Activated CD8-positive, alpha-beta T cell treated with anti-CD3 and anti-CD28 coated beads for 36 hours (primary cell): ENCODE measurements at places on chromosomes 11 and 22. TPM values are rescaled to one million over a fixed set of nuclear protein-coding genes. Genes with fewer than 3 reads are reported as not detected.
A peak's percentile ranks its signal among the peaks of the same experiment; 100 is the strongest.

DNA sequence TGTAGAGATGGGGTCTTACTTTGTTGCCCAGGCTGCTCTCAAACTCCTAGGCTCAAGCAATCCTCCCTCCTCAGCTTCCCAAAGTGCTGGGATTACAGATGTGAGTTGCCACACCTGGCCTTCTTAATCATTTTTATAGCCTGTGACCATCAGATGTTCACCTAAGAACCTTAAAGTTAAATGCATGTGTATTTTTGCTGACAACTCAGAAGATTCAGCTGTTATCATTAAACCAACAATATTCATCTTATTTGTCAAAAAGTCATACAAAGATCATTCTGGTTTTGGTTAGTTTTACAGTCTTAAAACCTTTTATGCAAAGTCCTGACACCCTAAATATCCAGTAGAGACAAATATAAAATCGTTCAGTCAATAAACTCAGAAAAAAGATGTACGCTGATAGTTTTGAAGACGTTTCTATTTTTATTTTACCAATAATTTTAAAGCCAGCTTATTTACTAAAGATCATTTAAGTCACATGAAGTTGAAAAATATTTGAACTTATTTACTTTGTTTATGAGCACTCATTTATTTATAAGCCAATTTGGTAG, 22.2 kb downstream of the CLDN5 start:
- no peaks in the 10 kb centered on the region for H3K27me3 ChIP-seq
- H3K4me1 ChIP-seq, result peaks cover 15% of the 10 kb centered on the region
- no peak overlapping the region for H3K4me3 ChIP-seq
- H3K36me3 ChIP-seq, result peaks cover 57% of the 10 kb centered on the region
- no peak overlapping the region for H3K27ac ChIP-seq

- H3K36me3 ChIP-seq, result peaks cover 39% of the 10 kb centered on the region
- H3K27me3 ChIP-seq, result no peaks in the 10 kb centered on the region
- no peak for DNase-seq
- H3K4me1 ChIP-seq, result no peaks in the 10 kb centered on the region
- no peak overlapping the region for H3K4me3 ChIP-seq
Measured at GRCh38 chr11:72009156-72009555, 10.4 kb downstream of the IL18BP start.

GRCh38 chr11:127805771-127806170, 781.6 kb downstream of the ETS1 start:
- H3K36me3 ChIP-seq, result no peaks in the 10 kb centered on the region
- no peak overlapping the region for H3K27ac ChIP-seq

GRCh38 chr22:31082606-31083376, 1.7 kb downstream of the SMTN start:
- H3K27me3 ChIP-seq, result no peaks in the 10 kb centered on the region
- peaks cover 25% of the 10 kb centered on the region for H3K4me1 ChIP-seq
- peak; percentile 88 for DNase-seq
- H3K36me3 ChIP-seq, result peaks cover 4% of the 10 kb centered on the region

DNA sequence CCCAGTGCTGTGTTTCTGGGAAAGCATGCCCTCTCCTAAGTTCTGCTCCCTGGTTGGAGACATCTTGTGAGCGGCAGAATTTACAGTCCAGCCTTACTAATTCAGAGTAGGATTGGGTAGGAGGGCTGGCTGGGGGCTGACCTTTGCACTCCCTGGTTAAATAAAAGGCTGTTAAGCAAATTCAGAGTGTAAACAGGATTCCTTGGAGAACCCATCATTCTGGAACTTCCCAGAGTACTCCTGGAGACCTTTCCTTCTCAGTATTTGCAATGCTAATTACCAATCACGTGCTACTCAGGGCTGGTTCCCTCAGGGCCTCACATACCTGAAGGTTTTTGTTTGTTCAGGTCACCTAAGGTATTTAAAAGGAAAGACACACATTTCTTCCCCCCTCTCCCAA, 340.2 kb downstream of the TBC1D22A start:
- peaks cover 6% of the 10 kb centered on the region for H3K4me1 ChIP-seq
- H3K4me3 ChIP-seq, result no peak overlapping the region
- no peak overlapping the region for H3K27ac ChIP-seq
- H3K36me3 ChIP-seq, result peaks cover 10% of the 10 kb centered on the region
- DNase-seq, result no peak

DNA sequence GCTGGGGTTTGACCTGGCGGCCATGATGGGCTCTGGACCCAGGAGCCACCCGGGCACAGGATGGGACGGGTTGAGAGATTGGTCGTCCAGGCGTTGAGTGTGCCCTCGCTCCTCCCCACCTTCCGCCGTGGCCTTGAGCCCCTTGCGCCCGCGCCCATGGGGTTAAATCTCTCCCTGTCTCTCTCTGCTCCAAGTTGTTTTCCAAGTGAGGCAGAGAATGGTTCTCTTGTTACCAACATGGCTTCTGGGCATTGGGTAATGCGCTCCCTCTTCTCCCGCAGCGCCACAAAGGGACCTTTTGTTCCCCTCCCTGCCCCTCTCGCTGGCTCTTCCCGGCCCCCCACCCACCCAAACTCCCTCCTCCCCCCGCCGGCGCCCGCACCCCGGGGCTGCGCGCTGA, 18.8 kb upstream of the PICK1 start:
- no peak overlapping the region for H3K4me3 ChIP-seq
- H3K4me1 ChIP-seq, result no peaks in the 10 kb centered on the region
- no peaks in the 10 kb centered on the region for H3K27me3 ChIP-seq
- no peaks in the 10 kb centered on the region for H3K36me3 ChIP-seq
- no peak overlapping the region for H3K27ac ChIP-seq

DNA sequence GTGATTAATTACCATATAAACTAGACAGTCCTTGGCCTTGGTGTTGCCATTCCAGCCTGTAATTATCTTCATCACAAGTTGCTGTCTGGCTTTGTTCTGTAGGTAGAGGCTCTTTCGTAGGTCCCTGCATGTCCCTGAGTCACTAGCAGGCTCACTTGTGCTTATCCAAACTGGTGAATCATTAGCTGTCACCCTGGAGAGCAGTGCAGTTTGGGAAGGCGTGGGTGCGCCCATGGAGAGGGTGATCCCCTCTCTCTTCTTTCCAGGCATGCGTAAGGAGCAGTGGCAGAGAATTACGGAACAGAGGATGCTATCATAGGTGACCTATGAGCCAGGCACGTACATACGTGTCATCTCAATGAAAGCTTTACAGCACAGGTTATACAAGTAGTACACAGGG, 11.0 kb upstream of the EHF start:
- no peaks in the 10 kb centered on the region for H3K36me3 ChIP-seq
- H3K27ac ChIP-seq, result no peak overlapping the region
- no peak overlapping the region for H3K4me3 ChIP-seq

GRCh38 chr11:63951779-63952536, 13.2 kb downstream of the NAA40 start:
- H3K27me3 ChIP-seq, result no peaks in the 10 kb centered on the region
- peak overlapping the region; percentile 0 for H3K4me3 ChIP-seq
- peaks cover 23% of the 10 kb centered on the region for H3K36me3 ChIP-seq
- peak overlapping the region; percentile 85 for H3K27ac ChIP-seq
- peak; percentile 78 for DNase-seq

- H3K4me1 ChIP-seq, result peaks cover 2% of the 10 kb centered on the region
- no peak overlapping the region for H3K27ac ChIP-seq
- DNase-seq, result no peak
- H3K27me3 ChIP-seq, result no peaks in the 10 kb centered on the region
- no peak overlapping the region for H3K4me3 ChIP-seq
Measured at GRCh38 chr11:126186025-126186698, 25.3 kb downstream of the RPUSD4 start.

The OR5P2 gene
- not detected for total RNA-seq
